Activated CD4-positive, alpha-beta T cell treated with anti-CD3 and anti-CD28 coated beads, Interleukin-2, amount 50 U/mL, for 48 hours (primary cell): ENCODE measurements at places on chromosomes 7 and 10.

GRCh38 chr7:128937647-128938543, at the start of gene IRF5:
IRF5 (plus strand) TSS chr7:128937927; CDS start chr7:128942082, 4,155 bp downstream.
- peak; percentile 51 for DNase-seq

DNA sequence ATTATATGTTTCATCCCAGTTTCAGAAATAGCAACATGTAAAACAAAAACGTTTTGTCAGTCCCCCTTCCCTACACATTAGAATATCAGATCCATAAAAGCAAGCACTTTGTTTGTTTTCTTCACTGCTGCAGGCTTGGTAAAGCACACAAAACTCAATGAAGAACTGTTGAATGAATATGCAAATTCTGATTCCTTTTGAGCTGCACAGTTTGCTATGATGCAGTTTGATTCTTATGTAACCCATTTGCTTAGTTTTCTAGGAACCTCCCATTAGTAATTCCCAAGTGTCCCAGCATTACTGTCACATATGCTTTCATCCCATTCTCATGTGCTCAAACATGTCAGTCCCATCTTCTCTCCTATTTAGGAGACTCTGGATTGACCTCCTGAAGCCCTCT, 26.1 kb upstream of the CHCHD3 start:
- no peak for DNase-seq

- no peak for DNase-seq
Measured at GRCh38 chr7:126690848-126691751, 561.6 kb downstream of the GRM8 start.

DNA sequence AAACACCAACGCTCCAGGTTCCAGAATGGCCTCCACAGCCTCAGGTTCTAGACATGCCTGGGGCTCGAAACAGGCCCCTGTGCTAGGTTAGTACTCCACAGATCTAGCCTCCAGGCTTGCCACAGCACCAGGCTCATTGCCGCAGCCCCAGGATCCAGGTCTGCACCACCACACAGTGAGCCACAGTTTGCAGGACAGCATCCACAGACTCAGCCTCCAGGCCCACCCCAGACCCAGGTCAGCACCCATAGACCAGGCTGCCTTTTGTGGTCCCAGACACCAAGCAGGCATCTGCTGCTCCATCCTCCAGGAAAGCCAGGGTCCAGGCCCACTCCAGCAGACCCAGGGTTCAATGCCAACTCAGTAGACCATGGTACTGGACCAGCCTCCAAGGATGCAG, 132.3 kb upstream of the VSTM2A start:
- no peak for DNase-seq

DNA sequence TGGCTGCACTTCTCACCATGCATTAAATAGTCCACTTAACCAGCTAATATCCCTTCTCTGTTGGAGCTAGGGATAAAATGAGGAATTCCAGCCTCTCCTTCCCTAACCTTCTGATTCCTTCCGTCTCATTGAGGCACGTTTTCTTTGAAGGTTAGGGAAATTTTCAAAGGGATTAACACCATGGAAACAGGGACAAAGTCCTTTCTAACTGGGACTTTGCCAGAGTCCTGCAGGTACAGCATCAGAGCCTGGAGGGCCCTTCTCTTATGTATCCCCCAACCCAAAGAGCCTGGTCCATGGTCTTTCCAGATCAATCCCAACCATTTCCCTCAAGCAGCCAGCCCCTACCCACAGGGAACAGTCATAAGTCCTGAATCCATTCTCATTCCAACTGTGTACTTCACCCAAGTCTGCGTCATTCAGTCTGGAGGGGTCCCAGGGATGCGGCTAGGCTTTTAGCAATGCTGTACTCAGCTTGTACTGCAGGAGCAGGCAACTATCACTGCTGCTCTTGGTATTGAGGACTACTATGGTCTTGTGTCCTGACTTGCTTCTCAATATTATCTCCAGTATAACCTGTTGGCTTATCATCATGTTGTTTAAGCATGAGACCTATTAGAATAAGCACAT, 34.6 kb upstream of the CROT start:
- DNase-seq: no peak

DNA sequence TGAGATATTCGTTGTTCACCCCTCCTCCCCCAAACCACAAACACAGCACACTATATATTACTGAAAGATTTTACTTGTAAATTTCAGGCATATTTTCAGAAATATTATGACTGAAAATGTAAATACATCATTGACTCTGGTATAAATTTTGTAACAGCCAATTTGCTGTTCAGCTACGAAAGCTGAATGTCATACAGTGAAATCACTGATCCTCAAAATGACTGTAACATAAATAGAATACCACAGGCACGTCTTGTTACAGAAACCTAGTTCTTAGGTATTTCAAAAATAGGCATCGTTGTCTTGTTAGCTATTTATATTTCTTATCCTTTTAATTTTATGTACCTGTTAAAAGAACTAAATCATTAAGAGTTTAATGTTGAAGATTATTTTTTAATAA, 15.1 kb downstream of the TRUB1 start:
- no peak for DNase-seq

- DNase-seq: no peak
Measured at GRCh38 chr7:154569916-154570315, 433.0 kb downstream of the PAXIP1 start.

- no peak for DNase-seq
Measured at GRCh38 chr10:125772112-125772863, 3.3 kb downstream of the MMP21 start.

GRCh38 chr10:124521429-124521871, 59.8 kb downstream of the LHPP start:
- DNase-seq: no peak

DNA sequence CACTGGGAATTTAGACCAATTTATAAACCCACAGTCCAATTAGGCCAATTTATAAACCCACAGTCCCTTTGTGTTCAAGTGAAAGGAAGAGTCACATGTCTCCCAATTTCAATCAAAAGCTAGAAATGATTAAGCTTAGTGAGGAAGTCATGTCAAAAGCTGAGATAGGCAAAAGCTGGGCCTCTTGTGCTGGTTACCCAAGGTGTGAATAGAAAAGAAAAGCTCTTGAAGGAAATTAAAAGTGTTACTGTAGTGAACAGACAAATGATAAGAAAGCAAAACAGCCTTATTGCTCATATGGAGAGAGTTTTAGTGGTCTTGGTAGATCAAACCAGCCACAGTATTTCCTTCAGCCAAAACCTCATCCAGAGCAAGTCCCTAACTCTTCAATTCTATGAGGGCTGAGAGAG, 245.0 kb downstream of the HDAC9 start:
- DNase-seq: no peak
